ENCODE measurements at places on chromosomes 11 and 22.

GRCh38 chr11:21048626-21049025 lies 379.2 kb downstream of the NELL1 start:
- no peak for DNase-seq

- no peak for DNase-seq
Measured at GRCh38 chr11:48043111-48043990, 63.0 kb downstream of the PTPRJ start.

GRCh38 chr11:2357246-2357645 lies 19.9 kb upstream of the CD81 start:
- DNase-seq = no peak

DNA sequence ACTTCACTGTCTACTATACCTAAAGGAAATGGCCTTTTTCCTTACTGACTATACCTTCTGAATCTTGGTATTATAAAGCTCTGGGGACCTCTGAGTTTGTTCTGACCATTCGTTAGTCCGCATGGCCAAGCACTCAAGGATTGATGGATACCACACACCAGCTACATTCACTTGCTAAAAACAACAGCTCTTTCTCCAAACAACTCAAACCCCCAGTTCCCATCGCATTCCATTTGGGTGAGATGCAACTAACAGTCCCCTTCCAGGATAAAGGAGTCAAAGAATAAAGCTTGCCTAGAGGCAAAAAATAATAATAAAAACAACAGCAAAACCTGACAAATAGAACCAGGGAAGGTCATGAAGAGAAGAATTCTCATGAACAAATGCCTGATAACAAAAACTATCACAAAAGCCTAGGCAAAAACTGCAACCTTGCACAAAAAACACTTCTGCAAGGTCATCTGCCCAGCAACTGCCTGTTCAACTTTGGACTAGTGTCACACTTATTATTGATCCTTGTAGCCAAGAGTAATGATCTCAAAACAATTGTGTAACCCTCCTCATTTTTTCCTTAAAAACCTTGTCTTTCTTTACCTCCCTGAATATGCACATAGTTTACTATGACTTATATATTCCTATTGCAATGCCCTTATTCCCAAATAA lies 139.0 kb upstream of the GUCY1A2 start:
- DNase-seq = no peak

- DNase-seq = no peak
Measured at GRCh38 chr11:67174311-67174710, 55.2 kb downstream of the KDM2A start.

DNA sequence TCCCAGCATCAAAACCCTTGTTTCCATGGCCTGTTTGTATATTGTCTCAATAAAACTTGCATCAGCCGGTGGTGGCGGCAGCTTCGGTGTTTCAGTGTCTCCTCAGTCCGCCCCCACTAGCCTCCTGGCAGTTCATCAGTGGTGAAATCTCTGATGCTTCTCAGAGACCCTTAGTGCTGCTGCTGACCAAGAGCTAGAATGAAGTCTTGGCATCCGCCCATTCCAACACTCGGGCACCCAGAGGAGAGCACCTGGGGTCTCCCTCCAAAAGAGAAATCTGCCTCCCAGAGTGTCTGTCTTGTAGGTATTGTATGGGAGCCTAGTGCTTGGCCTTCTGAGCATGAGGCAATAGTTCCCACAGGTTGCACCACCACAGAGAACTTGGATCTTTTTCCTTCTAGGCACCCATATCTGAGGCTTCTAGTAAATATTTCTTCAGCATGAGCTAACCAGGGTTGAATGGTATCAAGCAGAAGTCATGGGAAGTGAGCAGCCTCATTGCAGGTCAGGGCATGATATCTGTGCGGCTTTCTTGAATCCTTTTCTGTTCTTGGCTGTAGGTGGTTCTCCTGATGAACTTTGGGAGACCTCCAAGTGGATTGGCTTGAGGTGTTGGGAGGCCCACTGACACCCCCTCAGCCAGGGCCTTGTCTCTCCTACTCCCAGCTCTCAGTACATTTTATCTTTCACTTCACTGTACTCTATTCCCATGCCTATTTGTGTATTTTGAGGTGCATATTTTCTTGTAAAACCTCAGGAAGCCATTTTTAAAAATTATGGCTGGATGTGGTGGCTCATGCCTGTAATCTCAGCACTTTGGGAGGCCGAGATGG lies 13.2 kb upstream of the AIFM3 start:
- DNase-seq = no peak
